ENCODE measurements at places on chromosomes 11 and 22. TPM values are rescaled to one million over a fixed set of nuclear protein-coding genes. Genes with fewer than 3 reads are reported as not detected.

DNA sequence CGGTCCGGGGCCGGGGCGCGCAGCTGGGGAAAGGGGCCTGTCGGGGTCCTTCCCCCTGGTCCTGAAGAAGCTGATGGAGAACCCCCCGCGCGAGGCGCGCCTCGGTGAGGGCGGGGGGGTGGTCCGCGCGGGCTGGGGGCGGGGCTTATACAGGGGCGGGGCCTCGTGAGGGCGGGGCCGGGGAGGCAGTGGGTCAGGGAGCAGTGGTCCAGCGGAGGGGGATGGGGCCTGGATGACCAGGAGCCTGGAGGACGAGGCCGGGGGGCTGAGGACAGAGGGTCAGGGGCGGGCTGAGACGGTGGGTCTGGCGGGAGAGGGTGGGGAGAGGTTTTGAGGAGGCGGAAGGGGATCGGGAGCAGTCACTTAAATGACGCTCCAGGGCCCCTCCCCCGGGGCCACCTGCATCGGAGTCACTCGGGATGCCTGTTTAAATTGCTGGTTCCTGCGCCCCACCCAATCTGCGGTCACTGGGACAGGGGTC, 396 bp downstream of the TEF start:
- no peak for DNase-seq

GRCh38 chr11:88414981-88415413, 77.5 kb upstream of the CTSC start:
- DNase-seq, result no peak

DNA sequence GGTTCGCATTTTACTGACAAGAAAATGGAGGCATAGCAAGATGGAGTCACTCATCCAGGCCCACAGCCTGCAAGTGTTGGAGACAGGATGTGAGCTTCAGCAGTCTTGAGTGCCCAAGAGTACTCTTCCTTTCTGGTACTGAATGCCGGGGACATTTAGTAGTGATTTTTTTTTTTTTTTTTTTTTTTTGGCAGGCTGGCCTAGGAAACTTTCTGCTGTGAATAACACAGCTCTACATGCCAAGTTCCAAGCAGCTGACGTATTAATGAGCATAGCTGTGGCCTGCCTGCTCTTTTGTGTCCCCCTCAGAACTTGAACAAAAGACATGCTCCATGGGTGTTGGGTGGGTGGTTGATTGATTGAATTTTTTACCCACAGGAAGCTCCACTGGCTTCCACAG, 195.5 kb upstream of the CADM1 start:
- peak; percentile 97 for DNase-seq

- DNase-seq, result peak; percentile 85
Measured at GRCh38 chr11:134901955-134902918, 490.2 kb upstream of the B3GAT1 start.

The SCUBE1 gene
- 0.13 TPM for total RNA-seq

All from muscle of leg (tissue), 16 donors.